ENCODE measurements at places on chromosomes 6 and 20.

DNA sequence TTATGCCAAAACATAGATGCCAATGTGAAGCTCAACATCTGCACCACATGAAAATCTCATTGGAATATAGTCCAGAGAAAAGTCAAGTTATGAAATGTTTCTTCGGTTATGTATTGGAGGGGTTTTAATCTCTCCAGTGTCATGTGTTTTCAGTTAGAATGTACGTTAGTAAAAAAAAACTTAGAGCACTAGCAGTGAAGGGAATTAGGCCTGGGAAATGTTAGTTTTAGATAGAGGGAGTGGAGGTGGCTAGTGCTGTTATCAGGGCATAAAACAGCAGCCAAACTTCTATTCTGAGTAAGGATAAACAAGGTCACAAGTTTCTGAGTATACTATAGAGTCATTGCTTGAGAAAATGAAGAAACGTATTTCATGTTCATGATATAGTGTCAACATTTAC lies 42.9 kb downstream of the HDGFL1 start:
- no peak for DNase-seq

DNA sequence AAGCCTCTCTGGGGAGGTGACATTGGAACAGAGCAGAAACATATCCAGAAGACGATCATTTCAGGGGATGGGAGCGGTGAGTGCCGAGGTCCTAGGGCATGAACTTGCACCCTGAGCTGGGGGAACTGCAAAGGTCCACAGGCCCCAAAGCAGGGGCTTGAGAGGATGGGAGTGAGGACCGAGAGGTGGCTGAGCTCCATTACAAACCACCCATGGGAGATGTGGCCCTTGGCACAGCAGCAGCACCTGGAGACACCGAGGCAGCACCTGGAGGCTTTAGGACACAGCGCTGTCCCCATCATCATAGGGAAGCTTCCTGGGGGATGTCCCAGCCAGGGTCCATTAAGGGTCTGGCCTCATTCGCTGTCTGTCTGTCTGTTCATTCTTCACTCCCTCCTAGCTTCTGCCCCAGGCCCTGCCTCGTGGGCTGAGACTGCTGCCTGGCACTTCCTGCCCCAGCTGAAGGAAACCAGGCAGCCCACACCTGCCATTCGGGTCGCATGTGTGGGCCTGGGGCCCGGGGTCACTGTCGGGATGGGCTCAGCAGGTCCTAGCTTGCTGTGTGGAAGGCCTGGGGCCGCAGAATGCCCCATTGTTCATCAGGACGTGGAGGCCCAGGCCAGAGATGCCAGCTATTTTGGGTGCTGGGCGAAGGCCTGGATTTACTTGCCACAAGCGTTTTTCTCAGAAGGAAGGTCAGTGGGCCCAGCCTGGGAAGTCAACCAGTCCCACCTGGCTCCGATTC lies 42.8 kb upstream of the STX16 start:
- DNase-seq = no peak

DNA sequence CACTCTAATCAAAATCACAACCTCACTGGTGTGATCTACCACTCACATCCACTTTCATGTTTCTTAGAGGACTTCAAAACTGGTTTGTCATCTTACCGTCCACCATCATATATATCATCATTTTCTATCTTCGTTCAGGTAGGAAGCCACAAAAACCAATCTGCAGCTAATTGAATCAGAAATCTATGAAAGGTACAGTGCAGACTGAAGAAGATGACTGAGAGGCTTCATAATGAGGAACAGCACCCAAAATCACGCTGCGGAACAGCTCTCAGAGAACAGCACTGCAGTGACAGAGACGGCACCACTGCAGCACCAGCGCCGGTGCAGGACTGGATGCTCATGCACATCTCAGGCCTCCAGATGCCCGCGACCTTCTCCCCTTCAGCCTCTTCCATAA lies 13.0 kb downstream of the GMDS start:
- DNase-seq = peak; percentile 66

- DNase-seq = no peak
Observed at GRCh38 chr6:23173234-23173633, 603.9 kb downstream of the HDGFL1 start.

DNA sequence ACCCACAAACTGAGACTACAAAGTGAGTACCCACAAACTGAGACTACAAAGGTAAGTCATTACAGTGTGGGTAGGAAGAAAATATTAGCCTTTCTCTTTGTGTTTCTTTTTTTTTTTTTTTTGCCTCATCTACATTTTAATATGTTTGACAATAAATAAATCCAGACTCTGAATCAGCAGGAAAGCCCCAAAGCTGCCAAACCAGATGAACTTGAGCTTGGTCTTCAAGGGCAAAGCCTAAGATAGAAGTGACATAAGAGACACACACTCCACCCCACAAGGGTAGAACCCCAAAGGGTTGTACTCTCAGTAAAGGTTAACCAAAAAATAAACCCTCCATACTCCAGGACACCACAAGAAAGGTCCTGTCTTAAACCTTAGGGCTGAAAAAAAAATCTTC lies 326.8 kb upstream of the ARID1B start:
- DNase-seq = no peak

DNA sequence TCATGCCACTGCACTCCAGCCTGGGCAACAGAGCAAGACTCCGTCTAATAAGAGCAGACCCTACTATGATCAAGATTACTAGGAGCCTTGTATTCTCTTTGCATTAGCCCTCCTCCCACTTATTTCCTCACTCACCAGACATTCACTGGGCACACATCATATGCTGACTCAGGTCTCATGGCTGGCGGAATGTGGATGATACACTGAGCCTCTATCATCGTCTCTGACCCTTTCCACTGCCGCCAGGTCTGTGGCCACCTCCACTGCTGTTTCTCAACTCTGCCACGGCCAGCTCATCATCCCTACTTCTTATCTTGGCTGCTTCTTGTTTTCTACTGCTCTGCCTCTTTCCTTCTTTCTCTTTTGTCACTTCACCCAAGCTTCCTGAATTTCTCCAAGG lies 161.0 kb downstream of the BACH2 start:
- DNase-seq = no peak

DNA sequence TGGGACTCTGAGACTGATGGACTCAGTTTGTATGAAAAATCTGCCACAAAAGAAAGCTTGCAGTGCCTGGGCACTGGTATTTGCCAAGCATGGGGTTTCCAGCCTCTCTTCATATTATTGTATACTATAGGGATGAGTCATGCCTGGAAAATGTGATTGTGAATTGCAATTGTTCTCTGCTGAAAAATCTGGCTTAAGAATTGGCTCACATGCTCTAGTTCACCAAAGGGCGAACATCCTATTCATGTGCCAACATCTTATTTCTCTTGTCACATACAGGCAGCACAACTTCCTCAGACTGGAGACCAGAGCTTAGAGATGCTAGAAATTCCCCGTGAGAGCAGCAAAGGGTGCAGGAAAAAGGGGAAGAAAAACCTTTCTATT lies 103.6 kb upstream of the KCNK16 start:
- DNase-seq = no peak

- no peak for DNase-seq
Observed at GRCh38 chr6:63904650-63905248, 269.1 kb downstream of the PHF3 start.

GRCh38 chr6:109794201-109794923 lies 103.3 kb downstream of the FIG4 start:
- peak; percentile 2 for DNase-seq

Measured in GM12865 (cell line).